ENCODE measurements at places on chromosomes 12 and 14. TPM values are rescaled to one million over a fixed set of nuclear protein-coding genes. Genes with fewer than 3 reads are reported as not detected.

Gene MIP
- not detected for total RNA-seq

Gene PFKM
- 74.9 TPM for total RNA-seq

Gene SMCO2
- 0.13 TPM for total RNA-seq

Gene CLEC12A
- total RNA-seq, result not detected

Gene ABCC9
- 0.37 TPM for total RNA-seq

Gene PRB2
- total RNA-seq, result not detected

Gene CEBPE
- not detected for total RNA-seq

Gene RAD51AP1
- 12.0 TPM for total RNA-seq

Gene LTB4R2
- 2.0 TPM for total RNA-seq

Gene STON2
- 0.66 TPM for total RNA-seq

Gene MYF6
- total RNA-seq, result not detected

Gene ERBB3
- 3.6 TPM for total RNA-seq

Gene KIF5A
- 0.26 TPM for total RNA-seq

Gene IL22
- total RNA-seq, result not detected

Gene LHX5
- total RNA-seq, result not detected

Gene GPR135
- total RNA-seq, result 2.0 TPM

Gene KRT77
- total RNA-seq, result not detected

Gene GDF3
- not detected for total RNA-seq

Gene ADAMTS20
- total RNA-seq, result not detected

Gene ASCL1
- not detected for total RNA-seq

Gene DICER1
- 32.0 TPM for total RNA-seq

Gene PLEKHG7
- total RNA-seq, result not detected

Gene STXBP6
- not detected for total RNA-seq

Data from aortic smooth muscle cell (primary cell).